ENCODE measurements at places on chromosomes 3 and 15.
A peak's percentile ranks its signal among the peaks of the same experiment; 100 is the strongest.

DNA sequence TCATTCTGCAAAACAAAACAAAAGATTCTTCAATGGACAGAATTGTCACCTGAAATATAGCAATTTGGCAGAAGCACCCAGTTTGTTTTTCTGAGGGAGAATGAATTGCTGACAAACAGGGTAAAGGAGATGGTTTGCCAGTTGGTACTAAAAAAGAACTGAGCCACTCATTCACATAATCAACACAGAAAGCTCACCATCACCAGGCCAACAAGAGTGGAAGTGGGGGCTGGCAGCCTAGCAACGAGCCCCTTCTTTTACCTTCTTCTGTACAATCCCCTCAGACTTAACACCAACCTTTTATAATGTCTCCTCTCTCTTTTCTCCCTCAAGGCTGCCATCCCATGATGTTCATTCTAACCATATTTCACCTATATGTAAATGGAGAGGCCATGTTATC is 5.9 kb downstream of the TOP2B start:
- DNase-seq, result no peak

GRCh38 chr3:58107597-58107996 is 99.4 kb downstream of the FLNB start:
- no peak for DNase-seq

- no peak for DNase-seq
Measured at GRCh38 chr3:124119056-124119716, 127.3 kb upstream of the ROPN1 start.

- no peak for DNase-seq
Measured at GRCh38 chr3:150710097-150710496, 6.4 kb upstream of the ERICH6 start.

GRCh38 chr3:73084170-73084569 is 22.7 kb downstream of the EBLN2 start:
- DNase-seq, result no peak

DNA sequence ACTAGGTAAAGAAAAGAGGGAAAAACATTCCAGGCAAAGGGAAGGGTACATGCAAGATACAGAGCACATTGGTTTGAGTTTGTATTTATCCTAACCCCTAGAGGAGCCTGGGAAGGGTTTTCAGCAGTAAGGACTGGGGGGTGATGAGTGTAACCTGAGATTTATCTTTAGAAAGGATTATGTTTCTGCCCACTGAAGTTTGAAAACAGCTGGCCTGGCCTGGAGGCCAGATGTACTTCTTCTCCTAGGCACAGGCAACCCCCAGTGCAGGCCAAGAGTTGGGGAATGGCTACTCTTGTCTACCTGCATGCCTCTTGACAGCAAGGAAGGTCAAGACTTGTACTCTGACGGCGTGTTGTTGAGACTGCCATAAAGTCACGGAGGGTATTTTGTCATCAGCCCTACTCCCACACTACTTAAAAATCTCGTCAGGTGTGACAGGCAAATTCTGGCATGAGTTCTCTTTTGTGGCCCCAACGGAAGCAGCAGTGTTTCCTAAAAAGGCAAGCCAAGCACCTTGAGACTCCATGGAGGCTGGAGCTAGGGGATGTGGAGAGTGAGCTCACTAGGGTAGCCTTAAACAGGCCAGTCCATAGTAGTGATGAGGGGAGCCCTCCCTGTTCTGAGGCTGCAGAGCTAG is 241.5 kb upstream of the WNT5A start:
- no peak for DNase-seq

DNA sequence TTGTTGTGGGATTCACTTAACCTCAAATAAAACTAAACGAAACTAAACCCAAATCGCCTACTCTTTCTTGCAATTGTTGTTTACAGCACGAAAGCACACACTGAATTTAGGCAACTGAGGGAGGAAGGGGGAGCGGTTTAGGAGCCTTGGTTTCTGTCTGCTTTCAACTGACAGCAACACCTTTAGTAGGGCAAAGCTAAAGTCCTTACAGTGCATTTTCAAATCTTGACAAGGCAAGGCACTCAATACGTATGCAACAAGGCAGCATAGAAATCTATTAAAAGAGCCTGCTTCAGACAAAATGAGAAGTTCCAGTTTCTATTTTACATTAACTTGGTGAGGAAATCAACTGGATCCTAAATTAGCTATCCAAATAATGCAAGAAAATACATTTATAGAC is 174.6 kb downstream of the CHST2 start:
- no peak for DNase-seq

- DNase-seq, result peak; percentile 15
Measured at GRCh38 chr3:51967384-51968169, at the start of gene PCBP4. PCBP4 (minus strand) TSS chr3:51967454; CDS start chr3:51961240, 6,214 bp downstream.

GRCh38 chr15:45790325-45790943 is 155.6 kb downstream of the SQOR start:
- DNase-seq, result no peak

DNA sequence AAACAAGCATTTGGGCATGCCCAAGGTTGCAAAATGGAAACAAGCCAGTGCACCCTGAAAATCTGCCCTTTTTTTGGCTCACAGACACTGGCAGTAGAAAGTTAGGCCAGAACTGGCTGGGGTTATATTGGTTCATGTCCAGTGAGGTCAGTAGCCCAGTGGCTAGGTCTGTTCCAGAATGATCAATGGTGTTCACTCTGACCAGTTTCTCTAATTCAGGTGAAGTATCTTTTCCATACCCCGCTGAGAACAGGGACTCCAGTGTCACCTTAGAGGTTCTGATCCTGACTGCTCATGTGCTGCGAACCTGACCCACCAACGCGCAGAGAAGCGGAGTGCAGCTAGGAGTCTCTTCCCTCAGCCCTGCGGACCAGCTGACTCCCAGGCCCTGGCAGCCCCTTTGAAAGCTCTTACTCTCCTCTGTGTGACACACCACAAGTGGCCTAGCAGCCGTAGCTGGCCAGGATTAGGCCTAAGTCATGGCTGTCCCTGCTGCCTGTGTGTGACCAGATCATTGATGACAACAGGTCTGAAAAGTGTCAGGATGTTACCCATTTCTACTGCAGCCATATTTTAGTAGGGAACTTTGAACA is 123.5 kb downstream of the GHSR start:
- no peak for DNase-seq

GRCh38 chr15:27082526-27082925 is 111.5 kb downstream of the GABRG3 start:
- no peak for DNase-seq

DNA sequence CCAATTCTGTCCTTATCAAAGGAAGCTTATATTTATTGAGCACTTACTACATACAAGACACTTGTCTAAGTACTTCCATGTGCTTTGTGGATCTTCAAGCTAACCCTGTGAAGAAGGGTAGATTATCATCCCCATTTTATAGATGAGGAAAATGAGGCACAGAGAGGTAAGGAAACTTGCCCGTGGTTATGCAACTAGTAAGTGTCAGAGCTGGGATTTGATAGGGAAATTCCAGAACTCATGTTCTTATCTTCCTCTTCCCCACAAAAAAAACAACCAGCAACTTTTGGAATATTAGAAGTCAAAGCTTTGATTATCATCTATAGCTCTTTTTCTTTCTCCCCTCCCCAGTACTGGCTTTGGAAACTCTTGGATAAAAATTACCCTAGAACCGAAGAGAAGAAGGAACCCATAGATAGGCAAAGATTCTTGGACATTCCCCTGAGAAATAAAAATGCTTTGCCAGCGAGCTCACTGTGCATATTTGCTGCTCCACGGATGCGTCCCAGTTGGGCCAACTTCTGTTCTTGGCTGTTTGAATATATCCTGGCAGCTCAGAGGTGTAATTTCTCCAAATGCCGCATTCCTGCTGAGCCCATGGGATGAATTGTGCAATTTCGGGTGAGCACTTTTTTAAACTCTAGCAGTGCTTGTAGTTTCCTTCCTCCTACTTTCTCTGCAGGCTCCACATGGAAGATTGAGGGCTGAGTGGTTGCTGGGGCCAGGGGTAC is 591.5 kb upstream of the CFAP20DC start:
- DNase-seq, result no peak

DNA sequence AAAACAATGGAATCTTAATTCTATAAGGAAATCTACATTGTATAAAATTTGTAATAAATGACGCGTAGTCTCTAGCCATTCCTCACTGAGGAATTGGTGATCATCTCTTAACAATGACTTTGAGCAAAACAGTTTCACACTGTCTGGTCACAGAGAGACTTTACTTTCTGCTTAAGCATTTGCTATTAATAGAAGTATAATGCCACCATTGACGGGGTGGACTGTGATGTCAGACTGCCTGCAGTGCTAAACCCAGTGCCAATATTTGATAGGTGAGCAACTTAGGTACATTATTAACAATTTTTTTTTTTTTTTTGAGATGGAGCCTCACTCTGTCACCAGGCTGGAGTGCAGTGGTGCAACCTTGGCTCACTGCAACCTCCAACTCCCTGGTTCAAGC is 494.9 kb upstream of the ADAMTS9 start:
- DNase-seq, result no peak

GRCh38 chr3:38549082-38549481 is 52.9 kb downstream of the EXOG start:
- DNase-seq, result no peak

DNA sequence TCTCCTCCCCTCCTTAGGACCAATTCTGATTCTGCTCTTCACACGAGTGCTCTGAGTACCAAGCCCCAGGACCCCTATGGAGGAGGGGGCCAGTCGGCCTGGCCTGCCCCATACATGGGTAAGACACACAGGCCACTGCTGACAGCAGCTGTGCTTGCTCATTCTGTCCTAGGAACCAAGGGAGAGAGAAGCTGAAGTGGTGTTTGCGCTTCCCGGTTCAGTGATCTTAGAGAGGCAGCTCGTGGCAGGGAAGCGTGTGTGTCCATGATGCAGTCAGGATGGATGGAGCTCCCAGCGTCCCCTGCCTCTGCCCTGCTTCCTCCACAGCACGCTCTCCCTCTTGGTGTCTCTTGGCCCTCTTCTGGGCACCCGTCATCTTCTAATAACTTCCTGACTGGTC is 77.6 kb downstream of the CRTC3 start:
- DNase-seq, result no peak

DNA sequence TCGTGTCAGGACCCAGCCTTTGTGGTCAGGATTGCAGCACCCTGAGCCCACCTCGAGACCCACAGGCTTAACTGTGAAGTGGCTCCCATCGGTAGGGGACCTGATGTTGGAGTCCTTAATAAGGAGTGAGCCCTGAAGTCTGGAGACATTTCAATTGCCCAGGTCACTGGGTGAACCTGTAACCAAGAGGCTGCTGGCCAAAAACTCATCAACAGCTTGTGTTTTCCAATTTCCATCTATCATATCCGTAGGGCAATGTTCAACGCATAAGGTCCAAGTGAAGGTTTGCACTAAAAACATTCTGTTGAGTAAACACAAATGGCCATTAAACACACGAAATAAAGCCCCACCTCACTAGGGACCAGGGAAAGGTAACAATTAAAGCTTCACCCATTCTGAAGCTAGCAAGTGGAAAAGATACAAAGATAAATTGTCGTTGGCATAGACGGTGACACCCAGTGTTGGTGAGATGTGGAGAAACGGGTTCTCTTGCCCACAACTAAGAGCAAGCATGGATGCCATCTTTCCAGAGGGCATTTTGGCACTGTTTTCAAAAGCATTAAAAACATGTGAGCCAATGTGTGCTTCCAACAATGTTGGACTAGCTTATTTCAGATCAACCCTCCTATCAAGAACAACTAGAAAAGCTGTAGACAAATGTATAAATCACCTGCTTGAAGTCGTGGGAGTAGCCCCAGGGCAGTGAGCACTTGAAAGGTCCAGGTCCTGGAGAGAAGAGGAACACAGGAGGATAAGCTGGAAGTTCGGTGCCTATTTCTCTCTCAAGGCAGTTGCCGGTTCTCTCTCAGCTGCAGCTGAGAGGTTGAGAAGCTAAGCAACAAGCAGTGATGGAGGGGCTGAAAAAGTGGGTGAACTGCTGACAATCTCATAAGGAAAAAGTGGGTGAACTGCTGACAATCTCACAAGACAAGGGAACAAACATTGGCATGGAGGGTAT is 56.3 kb upstream of the PCSK6 start:
- no peak for DNase-seq

DNA sequence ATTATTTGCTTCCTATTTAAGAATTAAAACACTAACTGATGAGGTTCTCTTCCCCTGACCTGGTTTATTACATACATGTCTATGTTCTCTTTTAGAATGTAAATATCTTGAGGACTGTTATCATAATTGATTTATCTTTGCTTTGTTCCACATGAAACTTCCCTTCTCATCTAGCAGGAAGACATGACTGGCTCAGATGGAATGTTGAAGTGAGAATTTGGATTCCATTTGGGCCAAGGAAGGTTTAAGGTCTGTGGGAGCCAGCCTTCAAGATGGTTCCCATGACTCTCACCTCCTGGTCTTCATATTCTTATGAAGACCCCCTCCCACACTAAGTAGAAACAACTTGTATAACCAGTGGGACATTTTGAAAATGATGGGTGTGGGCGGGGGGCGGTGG is 222.2 kb upstream of the GADL1 start:
- no peak for DNase-seq

GRCh38 chr3:49295489-49296058 is 18.5 kb upstream of the C3orf62 start:
- peak; percentile 27 for DNase-seq

GRCh38 chr3:42826141-42826540 is 16.9 kb downstream of the ACKR2 start:
- DNase-seq, result no peak

GRCh38 chr3:133038089-133038730 is at the start of gene TMEM108:
TMEM108 (plus strand) TSS chr3:133038391.
- DNase-seq, result no peak

- DNase-seq, result no peak
Measured at GRCh38 chr3:152056481-152056880, 183.0 kb downstream of the SUCNR1 start.

DNA sequence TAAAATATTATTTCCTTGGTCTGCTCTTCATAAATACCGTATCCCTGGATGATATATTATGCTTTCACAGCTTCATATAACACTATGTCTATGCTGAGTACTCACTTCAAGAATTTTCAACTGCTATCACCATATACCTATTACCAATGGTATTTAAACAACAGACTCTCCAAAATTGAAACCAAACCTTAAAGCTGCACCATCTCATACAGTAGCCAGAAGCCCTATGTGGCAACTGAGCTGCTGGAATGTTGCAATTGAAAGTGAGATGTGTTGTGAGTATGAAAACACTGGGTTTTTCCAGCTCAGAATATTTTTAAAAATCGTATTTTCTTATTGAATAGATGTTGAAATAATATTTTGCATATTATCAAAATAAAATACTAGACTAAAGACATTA is 130.1 kb upstream of the GOLGA6L6 start:
- no peak for DNase-seq

GRCh38 chr15:61753018-61753710 is 307.1 kb downstream of the VPS13C start:
- no peak for DNase-seq

DNA sequence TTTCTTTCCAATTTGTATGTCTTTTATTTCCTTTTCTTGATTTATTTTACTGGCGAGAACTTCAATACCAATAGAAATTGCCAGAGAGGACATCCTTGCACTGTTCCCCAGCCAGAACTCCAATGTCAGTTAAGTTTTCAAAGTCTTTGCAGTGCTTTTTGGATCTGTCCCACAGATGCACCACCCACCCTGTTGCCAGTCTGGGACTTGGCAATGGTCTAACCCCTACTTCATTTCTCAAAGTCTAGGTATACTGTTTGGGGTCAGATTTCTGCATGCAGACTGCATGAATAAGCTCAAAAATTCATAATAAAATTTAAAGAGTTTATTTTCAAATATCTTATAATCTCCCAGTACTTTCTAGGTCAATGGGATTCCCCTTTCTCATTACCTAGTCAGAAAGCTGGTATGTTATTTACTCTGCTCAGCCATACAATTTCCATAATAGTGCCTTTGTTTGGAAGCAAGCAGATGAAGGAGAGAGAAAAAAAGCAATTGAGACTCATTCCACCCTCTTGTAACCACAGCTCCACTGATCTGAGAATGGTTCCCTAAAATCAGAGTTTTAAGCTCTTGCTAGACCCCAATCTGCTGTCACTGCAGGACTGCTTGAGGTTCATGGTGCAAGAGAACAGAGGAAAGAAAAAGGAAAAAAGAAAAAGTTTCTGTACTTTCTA is 125.9 kb upstream of the PLXND1 start:
- DNase-seq, result no peak

All from CD4-positive, alpha-beta T cell treated with Interleukin-15 for 4 hours (primary cell).